Stimulated activated CD8-positive, alpha-beta memory T cell treated with anti-CD3 and anti-CD28 coated beads, Interleukin-7, amount 100 ng/mL, for 1 hour (primary cell): ENCODE measurements at places on chromosomes 6 and 20.

DNA sequence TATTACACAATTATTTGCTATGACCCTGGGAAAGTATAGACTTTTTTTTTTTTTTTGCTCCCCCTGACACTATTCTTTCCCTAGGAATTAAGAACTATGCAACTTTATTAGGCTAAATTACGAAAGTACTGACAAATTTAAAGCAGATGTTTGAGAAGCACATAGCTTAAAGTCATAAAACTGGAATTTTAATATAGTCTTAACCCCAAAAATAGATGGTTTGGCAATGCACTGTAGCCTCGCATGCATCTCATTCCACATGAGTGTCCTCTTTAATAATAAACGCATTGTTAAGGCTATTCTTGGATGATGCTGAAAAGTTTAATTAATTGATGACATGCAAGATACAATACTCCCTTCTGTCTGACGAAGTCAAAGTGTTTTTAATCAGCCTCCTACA, 49.3 kb downstream of the TBC1D7 start:
- no peak for DNase-seq

GRCh38 chr6:167130712-167131684, 8.1 kb downstream of the CCR6 start:
- no peak for DNase-seq

GRCh38 chr6:148716811-148717210, 30.0 kb upstream of the UST start:
- DNase-seq, result no peak

- DNase-seq, result no peak
These were observed 17.1 kb upstream of the CALHM6 start for GRCh38 chr6:116444092-116444491.

- peak; percentile 49 for DNase-seq
These were observed 50.8 kb upstream of the FAM83D start for GRCh38 chr20:38875175-38875993.
